Kidney capillary endothelial cell (primary cell): ENCODE measurements at places on chromosomes 5 and 9.

DNA sequence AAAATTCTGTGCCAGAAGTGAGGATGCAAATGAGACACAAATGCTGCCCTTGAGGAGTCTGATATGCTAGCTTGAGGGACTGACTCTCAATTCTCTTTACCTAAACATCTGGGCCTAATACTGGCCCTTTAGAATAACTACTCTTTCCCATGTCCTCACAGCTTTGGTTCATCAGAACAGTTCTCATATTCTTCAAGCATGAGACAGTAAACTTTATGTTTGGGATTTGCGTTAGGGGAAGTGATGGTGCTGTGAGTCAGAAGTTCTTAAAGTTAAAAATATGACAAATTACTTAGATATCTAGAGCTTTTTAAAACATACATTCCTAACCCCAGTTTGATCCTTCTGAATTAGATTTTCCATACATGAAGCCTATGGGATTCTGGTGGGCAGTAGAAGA lies 665.0 kb upstream of the RGMB start:
- peak; percentile 84 for DNase-seq

- no peak for DNase-seq
These were observed 179.3 kb downstream of the MCTP1 start for GRCh38 chr5:95105638-95106037.

DNA sequence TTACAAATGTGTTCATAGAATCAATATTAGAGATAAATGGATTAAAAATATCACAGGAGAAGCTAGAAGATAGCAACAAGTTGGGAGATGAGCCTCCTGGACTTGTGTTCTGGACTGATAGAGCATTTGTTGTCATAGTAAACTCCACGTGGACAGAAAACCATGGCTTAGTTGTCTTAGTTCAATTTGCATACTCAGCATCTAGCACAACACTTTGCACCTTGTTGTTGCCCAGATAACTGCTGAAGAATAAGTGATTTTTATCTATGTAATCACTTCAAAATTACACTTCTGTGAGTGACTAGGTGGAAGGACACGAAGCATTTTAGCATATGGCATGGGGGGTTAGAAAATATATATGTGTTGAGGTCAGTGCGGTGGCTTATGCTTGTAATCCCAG lies 4.0 kb downstream of the RANBP3L start:
- no peak for DNase-seq

- no peak for DNase-seq
These were observed 1286.1 kb downstream of the PTPRD start for GRCh38 chr9:9326749-9327148.

- no peak for DNase-seq
These were observed 4.9 kb downstream of the PCDHGC5 start for GRCh38 chr5:141493500-141494422.

GRCh38 chr5:138651058-138651766 lies 76.0 kb upstream of the HSPA9 start:
- peak; percentile 16 for DNase-seq

GRCh38 chr9:69421908-69422801 lies 97.1 kb downstream of the ENTREP1 start:
- DNase-seq: peak; percentile 68

- DNase-seq: peak; percentile 93
These were observed 117.4 kb upstream of the ELL2 start for GRCh38 chr5:96079075-96079474.

- DNase-seq: no peak
These were observed 149.2 kb upstream of the KLF9 start for GRCh38 chr9:70563431-70564204.

DNA sequence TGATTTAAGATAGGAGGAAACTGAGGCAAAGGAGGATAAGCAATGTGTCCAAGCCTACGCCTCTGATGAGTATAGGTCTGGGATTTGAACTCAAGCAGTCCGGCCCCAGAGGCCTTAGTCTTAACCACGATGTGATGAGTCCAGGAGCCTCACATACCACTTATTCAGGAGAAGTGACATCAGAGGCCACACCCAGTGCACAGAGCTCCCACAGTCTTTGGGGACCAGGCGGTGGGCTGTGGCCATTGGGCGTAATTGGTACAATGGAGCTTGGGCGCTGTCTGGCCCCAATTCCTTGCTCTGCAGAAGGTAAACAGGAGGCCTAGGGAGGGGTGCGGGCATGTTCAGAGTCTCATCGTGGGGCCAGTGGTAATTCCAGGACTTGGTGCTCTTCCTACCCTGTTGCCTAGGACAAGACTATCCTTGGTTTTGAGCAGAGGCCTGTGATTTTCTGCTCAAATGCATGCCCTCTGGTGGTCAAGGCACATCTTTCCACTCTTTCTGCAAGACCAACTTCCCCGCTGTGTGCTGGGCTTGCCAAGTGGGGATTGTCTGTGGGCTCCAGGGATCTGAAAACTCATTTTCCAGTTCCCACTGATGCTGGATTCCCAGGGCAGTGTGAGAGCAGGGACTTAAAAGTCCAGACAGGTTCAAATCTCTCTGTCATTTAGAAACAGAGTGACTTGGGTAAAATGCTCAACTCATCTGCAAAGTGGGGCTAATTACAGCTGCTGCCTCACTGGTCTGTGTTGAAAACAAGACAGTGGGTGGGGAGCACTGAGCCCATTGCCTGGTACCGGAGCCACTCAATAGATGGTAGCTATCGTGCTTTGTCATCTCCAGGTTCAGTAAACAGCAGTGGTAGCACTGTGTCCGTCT lies 15.8 kb downstream of the NDST1 start:
- no peak for DNase-seq
